Endothelial cell of umbilical vein (primary cell): ENCODE measurements at places on chromosomes 3 and 15. TPM values are rescaled to one million over a fixed set of nuclear protein-coding genes. Genes with fewer than 3 reads are reported as not detected.
A peak's percentile ranks its signal among the peaks of the same experiment; 100 is the strongest.

The ASB14 gene
- total RNA-seq, result not detected in 2 replicates

The IL5RA gene
- not detected in 2 replicates for total RNA-seq

The TEX55 gene
- not detected in 2 replicates for total RNA-seq

DNA sequence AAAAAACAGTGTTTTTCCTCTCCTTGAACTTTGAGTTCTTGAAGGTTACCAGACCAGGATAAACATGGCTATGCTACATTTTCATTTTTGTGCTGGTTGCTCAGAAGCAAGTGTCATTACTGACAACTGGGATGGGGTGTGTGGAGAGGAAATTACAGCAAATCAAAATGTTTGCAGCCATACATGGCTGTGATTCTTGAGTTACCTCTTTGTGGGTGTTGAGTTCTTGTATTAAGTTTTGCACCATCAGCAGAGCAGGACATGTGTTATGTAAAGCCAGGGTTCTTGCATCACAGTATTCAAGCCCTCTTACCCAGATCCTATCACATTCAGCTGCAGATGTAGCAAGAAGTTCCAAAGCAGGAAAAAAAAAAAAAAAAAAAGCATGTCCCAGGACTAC lies 53.9 kb upstream of the ATOSA start:
- DNase-seq, result no peak

GRCh38 chr3:184354121-184354728 lies 7.2 kb downstream of the CLCN2 start:
- DNase-seq, result peak; percentile 37

The SLC12A1 gene
- total RNA-seq, result not detected in 2 replicates

The SEMA3G gene
- total RNA-seq, result 22.6 and 24.6 TPM in 2 replicates

The ANKRD63 gene
- not detected in 2 replicates for total RNA-seq

GRCh38 chr3:134361162-134361835 lies 12.9 kb downstream of the AMOTL2 start:
- DNase-seq, result no peak

GRCh38 chr3:71447803-71448202 lies 135.7 kb downstream of the FOXP1 start:
- no peak for DNase-seq

DNA sequence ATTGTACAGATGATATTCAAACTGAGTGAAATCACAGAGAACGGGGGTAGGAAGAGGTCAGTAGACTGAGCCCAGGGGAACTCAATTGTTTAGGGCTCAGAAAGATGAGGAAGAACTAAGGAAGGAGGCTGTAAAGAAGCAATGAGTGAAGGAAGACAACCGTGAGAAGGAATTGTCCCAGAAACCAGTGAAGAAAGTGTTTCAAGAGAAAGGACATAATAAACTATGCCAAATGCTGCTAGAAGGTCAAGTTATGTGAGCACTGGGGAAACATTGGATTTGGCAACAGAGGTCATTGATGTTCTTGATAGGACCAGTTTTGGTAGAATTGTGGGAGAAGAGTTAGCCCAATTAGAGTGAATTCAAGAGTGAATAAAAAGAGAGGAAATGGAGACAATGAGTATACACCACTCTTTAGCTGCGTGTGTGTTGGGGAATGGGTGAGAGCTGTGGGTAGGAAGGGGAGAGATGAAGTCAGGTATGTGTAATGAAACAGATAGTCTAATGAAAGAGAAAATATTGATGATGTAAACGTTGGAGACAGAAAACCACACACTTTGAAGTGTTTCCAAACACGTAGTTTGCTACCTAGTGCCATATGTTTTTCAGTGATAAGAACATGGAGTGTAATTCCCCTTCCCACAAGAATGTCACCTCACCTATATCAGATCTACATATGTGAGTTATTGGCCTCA lies 42.5 kb upstream of the MME start:
- no peak for DNase-seq

The GUCA1C gene
- not detected in 2 replicates for total RNA-seq

DNA sequence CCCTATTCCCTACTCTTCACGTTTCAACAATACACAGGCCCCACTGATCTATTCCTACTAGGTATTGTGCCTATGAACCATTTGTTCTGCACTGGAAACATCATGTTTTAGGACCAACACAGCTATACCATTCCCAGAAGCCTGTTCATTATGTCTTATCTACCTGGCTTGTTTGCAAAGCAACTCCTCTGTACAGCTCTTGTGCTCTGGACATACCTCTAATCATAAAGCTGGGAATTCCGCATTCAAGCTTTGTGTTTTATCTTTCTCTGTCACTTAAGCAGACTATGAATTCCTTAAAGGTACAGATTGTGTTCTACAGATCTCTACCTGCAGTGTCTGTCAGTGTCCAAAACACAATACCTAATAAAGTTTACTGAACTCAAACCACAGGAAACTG lies 87.5 kb upstream of the CSPG5 start:
- no peak for DNase-seq

GRCh38 chr15:77533578-77534430 lies 98.9 kb downstream of the LINGO1 start:
- no peak for DNase-seq

DNA sequence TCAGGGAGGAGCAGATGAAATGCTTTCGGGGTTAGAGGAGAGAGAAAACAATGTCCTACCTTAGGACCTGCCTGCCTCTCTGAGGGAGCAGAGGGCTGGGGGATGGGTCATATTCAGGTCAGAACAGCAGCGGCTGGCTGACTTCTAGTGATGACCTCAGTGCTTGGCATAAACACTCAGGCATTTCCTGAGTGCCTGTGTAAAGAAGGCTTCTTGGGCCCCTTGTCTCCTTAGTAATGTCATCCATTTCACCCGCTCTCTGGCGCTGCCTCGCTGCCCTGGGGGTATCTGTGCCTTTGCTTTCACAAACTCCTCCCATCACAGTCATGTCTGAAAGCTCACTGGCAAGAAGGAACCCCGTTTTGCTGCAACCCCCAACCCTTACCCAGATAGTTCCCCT lies 82.9 kb upstream of the GSK3B start:
- peak; percentile 68 for DNase-seq

GRCh38 chr3:160755776-160756304 lies at the start of gene PPM1L:
Gene PPM1L (plus strand): TSS chr3:160756231.
- peak; percentile 53 for DNase-seq

The CCDC54 gene
- not detected in 2 replicates for total RNA-seq

GRCh38 chr3:183896610-183897009 lies 11.9 kb upstream of the PARL start:
- DNase-seq, result no peak

- peak; percentile 94 for DNase-seq
Observed at GRCh38 chr3:101848754-101849713, at the start of gene NFKBIZ. Gene NFKBIZ (plus strand): TSS chr3:101849514. CDS start chr3:101849629, 115 bp downstream.

DNA sequence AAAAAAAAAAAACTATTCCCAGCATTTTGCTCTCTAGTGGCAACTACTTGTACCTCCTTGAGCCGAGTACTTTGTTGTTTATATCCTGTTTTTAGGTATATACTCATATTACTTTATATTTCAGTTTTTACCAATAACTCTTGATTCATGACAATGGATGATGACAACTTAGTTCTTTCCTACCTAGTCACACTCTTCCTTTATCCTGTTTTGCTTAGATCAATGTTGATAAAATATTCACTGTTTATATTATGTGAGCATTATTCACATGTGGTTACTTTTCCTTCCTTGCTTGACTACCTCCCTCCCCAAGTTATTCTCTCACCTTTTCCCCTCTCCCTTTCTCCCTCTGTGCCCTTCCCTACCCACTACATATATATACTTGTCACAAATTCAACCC lies 53.7 kb downstream of the NKIRAS1 start:
- DNase-seq, result peak; percentile 84

DNA sequence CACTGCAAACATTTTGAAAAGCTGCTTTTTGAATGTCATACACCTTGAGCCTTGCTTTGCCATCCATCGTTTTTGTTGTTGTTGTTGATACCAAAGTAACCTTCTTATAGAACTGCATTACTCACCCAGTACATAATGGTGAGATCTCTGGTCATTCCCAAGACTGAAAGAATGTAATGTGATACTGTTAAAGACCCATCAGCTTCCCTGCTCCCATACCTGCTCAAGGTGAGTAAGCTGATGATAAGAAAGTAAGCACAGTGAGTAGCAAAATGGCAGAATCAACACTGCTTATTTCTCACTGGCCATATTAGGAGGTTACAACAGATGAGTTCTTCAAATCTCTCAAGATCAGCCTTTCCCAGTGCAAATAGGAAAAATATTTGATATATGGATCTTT lies 89.8 kb downstream of the CADPS start:
- no peak for DNase-seq

- DNase-seq, result peak; percentile 24
Observed at GRCh38 chr3:181558870-181559269, 152.9 kb upstream of the SOX2 start.

The ZNF385D gene
- not detected in 2 replicates for total RNA-seq

The SYNPR gene
- total RNA-seq, result not detected in 2 replicates
